ENCODE measurements at places on chromosomes 12 and 14. TPM values are rescaled to one million over a fixed set of nuclear protein-coding genes. Genes with fewer than 3 reads are reported as not detected.

DNA sequence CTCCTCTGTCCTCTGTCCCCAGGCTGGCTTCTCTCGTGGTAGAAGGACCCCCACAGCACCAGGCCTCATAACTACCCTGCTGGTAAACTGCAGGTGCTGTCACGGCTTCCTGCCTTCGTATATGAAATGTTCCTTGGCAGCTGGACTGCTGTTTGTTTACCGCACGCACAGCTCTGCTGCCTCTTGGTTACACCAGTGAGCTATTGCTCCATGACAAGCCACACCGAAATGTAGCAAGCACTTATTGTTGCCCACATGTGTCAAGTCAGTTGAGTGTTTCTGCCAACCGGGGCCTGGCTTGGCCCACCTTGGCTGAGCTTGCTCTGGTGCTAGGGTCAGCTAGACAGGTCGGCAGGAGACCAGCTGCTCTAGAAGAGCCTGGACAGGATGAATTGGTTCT is 21.7 kb upstream of the TCL1B start:
- DNase-seq, result no peak

GRCh38 chr14:64598404-64598803 is 48.6 kb downstream of the PPP1R36 start:
- DNase-seq, result no peak

GRCh38 chr12:20596061-20596460 is 99.1 kb upstream of the SLCO1C1 start:
- no peak for DNase-seq

GRCh38 chr12:26188127-26188526 is 7.2 kb upstream of the SSPN start:
- no peak for DNase-seq

DNA sequence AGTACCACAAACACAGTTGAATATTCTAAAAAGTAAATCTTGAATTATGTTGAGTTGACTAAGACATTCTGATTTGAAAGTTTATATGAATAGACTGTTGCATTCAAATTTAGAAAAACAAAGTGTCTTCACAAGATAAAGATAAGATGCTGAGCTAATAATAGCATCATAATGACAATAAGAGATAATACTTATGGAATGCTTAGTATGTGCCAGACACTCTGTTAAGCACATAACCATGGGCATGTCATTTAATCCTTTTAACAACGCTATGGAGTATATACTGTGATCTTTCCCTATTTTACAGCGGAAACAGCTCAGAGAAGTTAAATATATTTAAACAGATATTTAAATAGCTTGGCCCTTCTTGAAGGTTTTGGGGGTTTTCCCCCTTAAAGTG is 163.4 kb downstream of the SRGAP1 start:
- DNase-seq, result no peak

- no peak for DNase-seq
Observed at GRCh38 chr14:24921903-24922302, 128.0 kb downstream of the STXBP6 start.

- DNase-seq, result no peak
Observed at GRCh38 chr12:105090361-105090760, 6.1 kb upstream of the ALDH1L2 start.

DNA sequence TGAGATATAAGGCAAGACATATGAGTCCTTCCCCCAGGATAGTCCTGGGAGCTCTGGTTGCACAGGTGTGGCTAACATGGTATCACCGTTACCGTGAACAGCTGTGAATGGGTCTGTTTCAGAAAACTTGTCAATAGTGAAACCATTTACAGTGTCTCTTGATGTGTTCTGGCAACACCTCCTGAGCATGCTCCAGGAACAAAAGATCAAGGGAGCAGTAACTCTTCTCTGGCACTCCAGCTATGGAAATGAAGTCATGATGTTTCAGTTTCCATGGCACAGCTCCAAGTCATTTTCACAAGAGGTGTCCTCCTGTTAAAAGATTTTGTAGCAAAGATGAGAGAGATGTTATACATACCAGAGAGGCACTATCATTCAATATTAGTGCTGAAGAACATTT is 253.7 kb downstream of the SNAPC1 start:
- no peak for DNase-seq

- no peak for DNase-seq
Observed at GRCh38 chr12:26271024-26271423, 75.7 kb downstream of the SSPN start.

- DNase-seq, result no peak
Observed at GRCh38 chr12:100031836-100032235, 47.1 kb upstream of the ANKS1B start.

GRCh38 chr14:69152902-69153151 is at the start of gene DCAF5:
Gene DCAF5, minus strand, starts transcription at chr14:69153119. Its CDS starts 141 bp downstream, at chr14:69152978.
- DNase-seq, result no peak

DNA sequence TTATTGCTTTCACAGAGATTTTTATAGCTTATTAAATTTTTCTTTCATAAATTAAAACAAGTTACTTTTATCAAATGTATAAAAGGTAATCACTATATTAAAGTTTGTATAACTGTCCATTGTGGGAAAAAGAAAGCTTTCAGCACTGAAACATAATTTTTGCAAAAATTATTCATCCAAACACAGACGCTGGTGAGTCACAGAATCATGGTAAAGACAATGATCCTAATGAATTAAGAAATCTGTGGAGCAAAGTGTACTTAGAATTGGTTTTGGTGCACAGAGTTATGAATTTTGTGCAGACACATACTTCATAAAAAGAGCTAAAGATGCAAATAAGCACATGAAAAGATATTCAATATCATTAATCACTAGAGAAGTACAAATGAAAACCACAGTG is 31.7 kb upstream of the C2CD5 start:
- no peak for DNase-seq

Gene LTA4H
- 37.5 TPM for total RNA-seq

Gene PRH2
- not detected for total RNA-seq

Gene IPO4
- total RNA-seq, result 12.6 TPM

Gene CDH24
- 9.4 TPM for total RNA-seq

Gene RNF212B
- total RNA-seq, result not detected

Gene ADAMTS20
- total RNA-seq, result 0.41 TPM

Gene SIRT4
- total RNA-seq, result 4.1 TPM

Gene ABHD12B
- not detected for total RNA-seq

Gene KCNC2
- 22.4 TPM for total RNA-seq

Gene GRIP1
- 122 TPM for total RNA-seq
